Pancreas (tissue), 10 donors: ENCODE measurements at places on chromosomes 6 and 20. TPM values are rescaled to one million over a fixed set of nuclear protein-coding genes. Genes with fewer than 3 reads are reported as not detected.

Gene NRSN1
- polyA plus RNA-seq, result 0.23 TPM

Gene TMEM200A
- polyA plus RNA-seq, result 7.3 TPM

Gene C4B
- polyA plus RNA-seq, result 46.1 TPM

Gene SGK2
- polyA plus RNA-seq, result 21.6 TPM

Gene C20orf204
- polyA plus RNA-seq, result 2.4 TPM

Gene RALGAPB
- polyA plus RNA-seq, result 11.8 TPM

Gene WASF1
- polyA plus RNA-seq, result 5.0 TPM

Gene ABCF1
- polyA plus RNA-seq, result 24.9 TPM

Gene HCRTR2
- polyA plus RNA-seq, result not detected

Gene SEMG1
- not detected for polyA plus RNA-seq

Gene NSFL1C
- polyA plus RNA-seq, result 32.1 TPM

Gene TFAP2A
- polyA plus RNA-seq, result 0.12 TPM

Gene EFCAB8
- polyA plus RNA-seq, result 0.19 TPM

Gene CLPSL1
- polyA plus RNA-seq, result not detected

Gene NR2E1
- polyA plus RNA-seq, result 0.02 TPM

Gene CEP85L
- polyA plus RNA-seq, result 1.1 TPM

Gene ERVFRD-1
- polyA plus RNA-seq, result not detected

Gene EEF1A2
- 86.9 TPM for polyA plus RNA-seq

Gene ASIP
- polyA plus RNA-seq, result not detected

Gene TBX18
- polyA plus RNA-seq, result 0.63 TPM

Gene SNAP91
- 8.8 TPM for polyA plus RNA-seq

Gene C20orf96
- polyA plus RNA-seq, result 6.8 TPM

Gene OR2H2
- not detected for polyA plus RNA-seq

Gene CALHM6
- polyA plus RNA-seq, result 1.4 TPM

Gene WFDC13
- not detected for polyA plus RNA-seq

Gene ATP6V1G2
- 2.1 TPM for polyA plus RNA-seq

Gene KIAA0408
- 1.3 TPM for polyA plus RNA-seq

Gene OPN5
- polyA plus RNA-seq, result not detected

Gene WFDC12
- not detected for polyA plus RNA-seq

Gene NRM
- polyA plus RNA-seq, result 23.6 TPM

Gene GNAS
- polyA plus RNA-seq, result 1,207 TPM

Gene COL19A1
- polyA plus RNA-seq, result 0.19 TPM

Gene RHAG
- not detected for polyA plus RNA-seq

Gene COL9A3
- 183 TPM for polyA plus RNA-seq

Gene APOBEC2
- polyA plus RNA-seq, result 29.6 TPM

Gene OR2H1
- polyA plus RNA-seq, result not detected

Gene CALHM4
- not detected for polyA plus RNA-seq

Gene EPPIN
- polyA plus RNA-seq, result not detected

Gene COL11A2
- polyA plus RNA-seq, result 3.1 TPM

Gene LPIN3
- polyA plus RNA-seq, result 31.5 TPM

Gene PLCB1
- 5.4 TPM for polyA plus RNA-seq

Gene SLC35D3
- polyA plus RNA-seq, result 5.9 TPM

Gene BFSP1
- polyA plus RNA-seq, result 2.0 TPM

Gene DLK2
- polyA plus RNA-seq, result 0.26 TPM

Gene NCR2
- polyA plus RNA-seq, result not detected

Gene IL17A
- polyA plus RNA-seq, result not detected

Gene SALL4
- polyA plus RNA-seq, result 3.0 TPM

Gene LY6G5C
- polyA plus RNA-seq, result 2.5 TPM

Gene PRDM13
- not detected for polyA plus RNA-seq

Gene LST1
- polyA plus RNA-seq, result 6.2 TPM

Gene GRM1
- 0.05 TPM for polyA plus RNA-seq

Gene PTCHD4
- 0.16 TPM for polyA plus RNA-seq

Gene PSMB8
- 35.2 TPM for polyA plus RNA-seq

Gene COL21A1
- polyA plus RNA-seq, result 0.87 TPM

Gene MDFI
- polyA plus RNA-seq, result 5.6 TPM
